ENCODE measurements at places on chromosomes 1 and 21. TPM values are rescaled to one million over a fixed set of nuclear protein-coding genes. Genes with fewer than 3 reads are reported as not detected.

The BRINP3 gene
- total RNA-seq = 0.41 TPM

The OR14I1 gene
- total RNA-seq = not detected

The NHLH1 gene
- total RNA-seq = 0.11 TPM

The OR2G2 gene
- not detected for total RNA-seq
